Thoracic aorta (tissue), 2 donors: ENCODE measurements at places on chromosomes 4 and X. TPM values are rescaled to one million over a fixed set of nuclear protein-coding genes. Genes with fewer than 3 reads are reported as not detected.

The GSX2 gene
- not detected for total RNA-seq

The PABPC1L2B gene
- not detected for total RNA-seq

The TIMM17B gene
- 52.0 TPM for total RNA-seq

The LNX1 gene
- total RNA-seq, result 24.1 TPM

GRCh38 chr4:186701273-186701672 is 22.4 kb downstream of the FAT1 start:
- DNase-seq, result no peak

DNA sequence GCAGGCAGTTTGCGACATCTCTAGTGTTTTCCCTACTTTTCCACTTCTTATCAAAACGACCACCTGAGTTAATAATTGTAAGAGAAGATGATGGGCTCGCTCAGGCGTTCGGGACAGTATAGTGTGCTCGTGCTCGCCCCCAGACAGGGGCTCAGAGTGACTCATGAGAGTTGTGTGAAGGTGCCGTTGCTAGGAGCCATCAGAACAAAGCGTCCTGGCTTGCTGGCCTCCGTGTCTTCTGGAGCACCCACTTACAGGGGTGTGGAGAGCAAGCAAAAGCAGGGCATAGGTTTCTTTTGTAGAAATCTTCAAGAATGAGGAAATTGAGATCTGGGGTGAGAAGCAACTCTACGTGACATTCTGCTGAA is 73.0 kb upstream of the ADGRG2 start:
- DNase-seq, result no peak

DNA sequence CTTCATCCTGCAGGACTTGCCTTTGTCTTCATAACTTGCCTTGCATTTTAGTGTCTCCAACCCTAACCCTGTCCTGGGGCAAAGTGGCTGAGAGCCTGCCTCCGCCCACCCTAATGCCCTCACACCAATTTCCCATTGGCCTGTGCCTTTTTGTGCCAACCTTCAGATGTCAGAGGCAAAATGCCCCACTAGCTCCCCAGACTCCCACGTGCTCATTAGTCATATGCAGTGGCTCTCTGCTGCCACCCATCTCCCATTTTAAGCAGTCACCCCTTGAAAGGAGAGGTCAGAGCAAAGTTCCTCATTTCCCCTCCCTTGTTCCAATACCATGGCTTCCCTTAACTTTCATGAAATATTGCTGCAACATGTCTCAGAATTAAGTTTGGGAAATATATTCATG is 74.8 kb upstream of the PASD1 start:
- no peak for DNase-seq
